ENCODE measurements at places on chromosomes 4 and X.

DNA sequence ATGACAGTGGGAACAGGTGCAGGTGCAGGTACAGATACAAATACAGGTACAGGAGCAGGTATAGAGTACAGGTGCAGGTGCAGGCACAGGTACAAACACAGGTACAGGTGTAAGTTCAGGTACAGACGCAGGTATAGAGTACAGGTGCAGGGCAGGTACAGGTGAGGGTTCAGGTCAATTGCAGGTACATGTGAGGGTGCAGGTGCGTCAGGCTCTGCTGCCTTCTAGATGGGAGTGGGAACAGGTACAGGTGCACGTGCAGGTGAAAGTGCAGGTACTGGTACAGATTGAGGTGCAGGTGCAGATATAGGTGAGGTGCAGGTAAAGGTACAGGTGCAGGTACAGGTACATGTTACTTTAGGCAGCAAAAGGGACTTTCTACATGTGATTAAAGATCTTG lies 85.7 kb downstream of the CRLF2 start:
- DNase-seq, result no peak

- DNase-seq, result peak; percentile 75
These were observed at the start of gene PDGFC for GRCh38 chr4:156971676-156972378. Gene PDGFC (minus strand): TSS chr4:156971799. CDS start chr4:156970903, 896 bp downstream.

DNA sequence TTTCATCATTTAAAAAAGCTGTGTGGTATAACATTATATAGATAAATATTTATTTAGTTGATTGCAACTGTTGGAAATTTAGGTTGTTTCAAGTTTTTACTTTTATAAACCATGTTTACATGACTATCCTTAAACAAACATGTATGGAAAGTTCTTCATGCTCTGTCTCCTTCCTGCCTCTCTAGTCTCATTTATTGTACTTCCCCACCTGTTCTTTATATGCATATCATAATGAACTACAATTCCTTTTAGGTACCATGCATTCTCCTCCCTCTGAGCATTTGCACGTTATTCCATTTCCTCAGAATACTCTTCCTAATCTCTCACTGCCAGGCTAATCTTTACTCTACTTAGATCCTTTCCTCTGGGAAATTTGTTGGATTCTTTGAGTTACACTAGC lies 16.9 kb upstream of the ADH6 start:
- no peak for DNase-seq

DNA sequence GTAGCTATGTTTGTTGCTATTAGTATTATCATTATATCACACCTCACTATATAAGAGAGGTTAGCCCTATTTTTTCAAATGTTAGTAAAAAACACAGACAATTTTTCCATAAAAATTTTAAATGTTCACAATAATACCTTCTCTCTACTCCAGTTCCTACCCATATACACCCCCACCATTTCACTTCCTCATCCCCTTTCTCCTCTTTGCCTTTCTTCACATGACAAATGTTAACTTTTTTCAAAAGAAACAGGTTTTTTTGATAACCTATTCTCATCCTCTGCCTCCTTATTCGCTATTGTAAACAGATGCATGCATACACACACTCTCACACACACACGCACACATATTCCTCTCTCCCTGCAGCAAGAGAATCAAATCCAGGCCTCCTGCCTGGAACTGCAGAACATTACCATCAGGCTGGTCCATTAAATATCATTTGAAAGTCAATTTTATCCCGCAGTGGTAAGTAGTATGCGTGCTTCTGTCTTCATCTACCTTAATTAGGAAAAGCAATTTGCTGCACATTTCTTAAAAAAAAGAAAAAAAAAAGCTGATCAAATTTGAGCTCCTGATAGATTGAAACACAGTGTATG lies 55.5 kb downstream of the MID1IP1 start:
- DNase-seq, result no peak

- DNase-seq, result no peak
These were observed 98.0 kb upstream of the NDP start for GRCh38 chrX:44071070-44071645.

DNA sequence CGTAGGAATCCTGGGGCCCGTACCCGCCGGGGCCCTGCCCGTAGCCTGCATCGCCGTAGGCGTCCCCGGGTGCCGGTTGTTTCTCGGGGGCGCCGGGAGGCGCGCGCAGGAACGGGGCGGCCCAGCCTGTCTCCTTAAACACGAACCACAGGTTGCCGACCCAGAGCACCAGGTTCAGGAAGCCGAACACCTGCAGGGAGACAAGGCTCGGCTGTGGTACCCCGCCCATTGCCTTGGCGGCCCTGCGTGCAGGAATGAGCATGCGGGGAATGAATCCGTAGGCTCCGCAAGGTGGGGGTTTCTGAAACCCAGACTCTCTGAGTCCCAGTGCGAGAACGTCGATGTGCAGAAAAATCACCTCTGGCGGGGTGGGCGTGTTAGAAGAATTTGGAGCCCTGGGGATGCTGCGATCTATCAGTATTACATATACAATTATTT lies 5.4 kb upstream of the PRICKLE3 start:
- DNase-seq, result no peak

DNA sequence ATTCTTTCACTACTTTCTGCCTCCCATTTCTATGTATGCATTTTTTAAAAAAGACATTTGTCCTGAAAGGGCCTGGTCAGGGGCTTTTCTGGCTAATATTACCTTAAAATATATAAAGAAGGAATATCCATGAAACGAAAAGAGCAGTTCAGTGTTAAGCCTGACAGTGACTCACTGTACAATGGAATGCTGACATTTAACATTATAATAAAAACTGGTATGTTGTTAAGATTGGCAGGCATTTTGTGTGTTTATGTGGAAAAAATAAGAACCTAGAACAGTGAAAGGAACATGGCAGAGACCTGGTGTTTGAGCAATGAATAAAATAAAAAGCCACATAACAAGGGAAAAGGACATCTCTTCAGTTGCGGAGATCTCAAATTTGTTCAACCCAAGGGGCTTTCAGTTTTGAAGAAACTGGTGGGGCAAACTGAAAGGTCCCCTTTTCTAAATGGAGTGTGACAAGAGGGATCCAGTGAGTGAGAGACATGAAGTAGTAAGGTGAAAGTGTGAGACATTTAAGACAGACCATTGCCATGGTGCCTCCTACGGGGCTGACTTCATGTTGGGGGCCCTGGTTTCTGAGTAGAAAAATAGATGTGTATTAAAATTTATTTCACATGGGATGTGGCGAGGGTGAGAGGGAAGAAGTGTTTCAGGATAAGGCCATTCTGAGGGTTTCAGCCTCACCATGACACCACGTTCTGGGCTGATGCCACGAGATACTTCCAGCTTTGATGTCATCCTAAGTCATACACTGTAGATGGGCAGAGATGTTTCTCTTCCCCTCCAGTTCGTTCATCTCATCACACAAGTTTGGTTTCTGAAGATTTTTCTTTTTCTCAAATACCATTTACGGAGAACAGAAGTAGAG lies 324.9 kb downstream of the PPP3CA start:
- DNase-seq, result no peak

DNA sequence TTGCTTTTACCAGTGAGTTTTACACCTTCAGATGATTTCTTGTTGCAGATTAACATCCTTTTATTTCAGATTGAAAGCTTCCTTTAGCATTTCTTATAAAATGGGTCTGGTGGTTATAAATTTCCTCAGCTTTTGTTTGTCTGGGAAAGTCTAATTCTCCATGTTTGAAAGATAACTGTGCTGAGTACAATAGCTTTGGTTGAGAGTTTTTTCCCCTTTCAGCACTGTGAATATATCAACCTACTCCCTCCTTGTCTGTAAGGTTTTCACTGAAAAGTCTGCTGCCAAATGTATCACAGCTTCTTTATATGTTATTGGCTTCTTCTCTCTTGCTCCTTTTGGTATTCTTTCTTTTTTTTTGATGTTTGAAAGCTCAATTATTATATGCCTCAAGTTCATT lies 53.5 kb upstream of the ACTRT1 start:
- DNase-seq, result no peak

GRCh38 chrX:129686422-129686948 lies 31.7 kb upstream of the APLN start:
- peak; percentile 59 for DNase-seq

GRCh38 chrX:140815868-140816267 lies 106.3 kb downstream of the LINC00632 start:
- DNase-seq, result no peak

GRCh38 chr4:122643257-122643656 lies 22.4 kb upstream of the IL21 start:
- DNase-seq, result no peak

DNA sequence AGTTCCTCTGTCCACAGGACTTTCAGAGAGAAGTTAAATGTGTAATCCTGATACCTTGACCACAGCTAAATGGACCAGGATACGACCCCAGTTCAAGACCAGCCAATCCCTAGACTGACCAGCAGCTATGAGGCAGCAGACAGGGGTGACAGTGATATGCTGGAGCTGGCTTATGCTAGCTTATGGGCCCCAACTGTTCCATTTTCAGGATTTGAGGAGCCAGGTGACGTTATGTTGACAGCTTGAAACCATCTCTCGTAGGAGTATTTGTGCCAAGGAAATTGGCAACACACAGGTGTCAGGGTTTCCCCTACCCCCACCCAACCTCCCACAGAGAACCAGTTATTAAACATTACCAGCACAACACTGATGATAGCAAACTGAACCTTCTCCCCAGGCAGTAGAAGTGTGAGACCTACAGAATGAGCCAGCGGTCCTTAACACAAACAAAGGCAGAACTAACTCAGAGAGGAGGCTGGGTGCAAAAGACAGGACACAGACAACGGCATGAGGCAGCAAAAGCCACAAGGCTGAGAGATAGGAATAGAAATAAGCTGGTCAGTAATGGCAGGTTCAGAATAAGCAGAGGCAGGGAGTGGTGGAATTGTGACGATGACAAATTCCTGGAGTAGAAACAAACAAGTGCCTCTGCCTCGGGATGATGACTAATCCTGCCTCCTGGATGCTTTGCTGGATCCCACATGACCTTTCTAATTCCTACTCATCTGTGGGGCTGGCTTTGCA lies 85.6 kb upstream of the CPEB2 start:
- DNase-seq, result no peak

DNA sequence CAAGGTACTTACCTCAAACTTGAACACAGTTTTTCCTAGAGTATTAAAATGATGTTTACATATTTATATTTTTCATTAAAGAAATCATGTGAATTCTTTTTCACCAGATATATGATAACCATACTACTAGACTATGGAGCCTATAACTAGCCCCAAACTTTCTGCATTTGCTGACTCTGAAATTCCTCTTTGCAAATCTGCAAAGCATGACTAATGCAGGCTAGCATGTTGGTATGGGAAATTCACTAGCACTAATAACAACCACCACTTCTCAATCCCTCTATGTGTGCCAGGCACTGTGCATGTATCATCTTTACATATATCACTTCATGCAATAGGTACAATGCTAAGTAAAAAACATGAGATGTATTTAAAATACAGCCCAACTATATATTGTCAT lies 51.1 kb downstream of the SLC10A7 start:
- no peak for DNase-seq

Measured in stomach (tissue), 19 donors.